Right lobe of liver (tissue), 6 donors: ENCODE measurements at places on chromosomes 7 and 10.

DNA sequence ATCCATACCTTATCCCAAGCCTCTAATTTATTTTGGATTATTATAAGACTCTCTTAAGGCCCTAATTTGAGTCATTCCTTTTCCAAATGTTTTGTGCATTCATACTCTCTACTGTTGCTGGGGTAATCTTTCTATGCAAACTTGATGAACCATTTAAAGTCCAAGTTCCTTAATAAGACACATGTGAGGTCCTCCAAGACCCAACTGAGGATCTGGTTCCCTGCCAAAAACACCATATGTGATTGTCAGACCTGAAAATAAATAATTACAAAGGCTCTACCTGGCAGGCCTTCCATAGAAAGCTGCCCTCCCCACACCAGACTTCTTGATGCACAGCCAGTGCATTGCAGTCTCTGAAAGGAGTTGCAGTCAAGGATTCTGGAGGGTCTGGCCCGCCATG, 257.9 kb upstream of the AKR1E2 start:
- H3K27ac ChIP-seq, result no peak overlapping the region
- H3K4me3 ChIP-seq, result no peak overlapping the region
- DNase-seq, result no peak
- no peaks in the 10 kb centered on the region for H3K4me1 ChIP-seq
- no peaks in the 10 kb centered on the region for H3K27me3 ChIP-seq

GRCh38 chr7:107530751-107531150, 33.0 kb downstream of the COG5 start:
- no peaks in the 10 kb centered on the region for H3K27me3 ChIP-seq
- H3K4me1 ChIP-seq, result no peaks in the 10 kb centered on the region
- no peaks in the 10 kb centered on the region for H3K36me3 ChIP-seq
- H3K4me3 ChIP-seq, result no peak overlapping the region
- no peak overlapping the region for H3K27ac ChIP-seq

DNA sequence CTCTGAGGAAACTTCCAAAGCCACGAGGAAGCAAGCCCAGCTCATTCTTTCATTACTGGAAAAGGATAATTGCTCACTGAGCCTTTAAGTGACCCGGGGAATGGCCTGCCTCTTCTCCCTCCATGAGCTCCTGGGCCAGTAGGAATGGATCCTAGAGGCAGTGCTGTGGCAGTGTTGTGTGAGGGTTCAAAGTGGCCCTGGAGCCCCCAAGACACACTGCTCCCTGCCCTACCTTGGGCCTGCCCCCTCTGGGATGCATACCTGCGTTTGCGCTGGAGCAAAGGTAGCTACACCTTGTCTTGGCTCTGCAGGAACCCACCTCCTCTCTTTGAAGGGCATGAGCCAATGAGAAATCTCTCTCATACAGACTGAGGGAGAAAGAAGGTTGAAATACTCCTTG, 115.8 kb upstream of the ANLN start:
- H3K27me3 ChIP-seq, result no peaks in the 10 kb centered on the region
- DNase-seq, result no peak
- H3K4me1 ChIP-seq, result peaks cover 25% of the 10 kb centered on the region
- no peak overlapping the region for H3K4me3 ChIP-seq

DNA sequence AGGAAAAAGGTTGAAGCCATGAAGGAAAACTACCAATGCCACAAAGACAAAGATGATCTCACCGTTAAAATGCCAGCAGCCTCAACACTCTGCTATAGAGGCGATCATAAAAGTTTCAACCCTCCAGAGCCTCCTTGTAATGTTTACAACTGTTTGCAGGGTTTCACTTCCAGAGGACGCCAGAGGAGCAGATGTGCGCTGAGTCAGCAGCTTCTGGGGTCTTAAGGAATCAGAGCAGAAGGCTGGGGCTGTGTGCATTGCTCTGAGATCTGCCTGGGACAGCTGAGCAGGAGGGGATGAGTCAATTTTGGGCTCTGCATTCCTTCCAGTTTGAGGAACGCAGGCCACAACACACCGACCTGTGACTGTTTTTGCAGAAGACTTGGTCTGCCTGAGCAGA, 98.3 kb downstream of the TMEM130 start:
- no peak overlapping the region for H3K4me3 ChIP-seq
- no peaks in the 10 kb centered on the region for H3K27me3 ChIP-seq
- no peaks in the 10 kb centered on the region for H3K36me3 ChIP-seq

GRCh38 chr7:157355784-157356511, 19.1 kb downstream of the DNAJB6 start:
- H3K27me3 ChIP-seq, result no peaks in the 10 kb centered on the region
- no peak overlapping the region for H3K27ac ChIP-seq
- H3K4me3 ChIP-seq, result no peak overlapping the region
- H3K36me3 ChIP-seq, result no peaks in the 10 kb centered on the region
- H3K4me1 ChIP-seq, result no peaks in the 10 kb centered on the region

DNA sequence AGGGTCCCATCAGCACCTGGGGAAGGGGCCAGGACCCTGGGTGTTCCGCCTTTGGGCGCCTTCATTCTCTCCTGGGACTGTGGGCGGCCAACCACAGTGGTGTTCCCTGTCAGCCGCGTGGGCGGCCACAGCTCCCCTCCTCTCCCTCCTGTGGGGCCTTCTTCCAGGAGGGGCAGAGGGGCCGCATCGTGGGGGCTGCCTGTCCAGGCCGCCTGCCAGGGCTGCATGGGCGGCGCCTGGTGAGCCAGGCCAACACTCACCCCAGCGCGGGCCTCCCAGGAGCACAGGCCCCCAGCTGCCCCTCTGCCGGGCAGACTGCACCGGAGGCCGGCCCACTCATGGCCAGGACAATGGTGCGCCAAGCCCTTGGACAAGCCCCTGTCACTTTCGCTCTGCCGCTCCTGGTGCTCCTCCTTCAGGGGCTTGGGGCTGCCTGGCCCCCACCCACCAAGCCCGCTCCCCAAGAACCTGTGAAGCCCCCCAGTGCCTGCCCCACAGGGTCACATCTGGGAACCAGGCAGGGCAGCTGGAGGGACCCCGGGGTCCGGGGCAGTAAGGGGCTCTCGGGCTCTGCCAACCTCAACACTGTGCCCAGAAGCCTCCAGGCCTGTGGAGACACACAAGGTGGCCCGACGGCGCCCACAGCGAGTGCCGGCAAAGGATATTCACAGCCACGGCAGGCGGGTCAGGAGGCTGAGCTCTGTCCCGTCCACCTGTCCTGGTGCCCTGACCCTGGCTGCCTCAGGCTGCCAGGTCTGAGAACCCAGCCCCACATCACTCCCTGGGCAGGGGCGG, 42.8 kb downstream of the AP5Z1 start:
- no peaks in the 10 kb centered on the region for H3K36me3 ChIP-seq
- no peak overlapping the region for H3K4me3 ChIP-seq
- H3K4me1 ChIP-seq, result no peaks in the 10 kb centered on the region
- no peaks in the 10 kb centered on the region for H3K27me3 ChIP-seq
- no peak overlapping the region for H3K27ac ChIP-seq

DNA sequence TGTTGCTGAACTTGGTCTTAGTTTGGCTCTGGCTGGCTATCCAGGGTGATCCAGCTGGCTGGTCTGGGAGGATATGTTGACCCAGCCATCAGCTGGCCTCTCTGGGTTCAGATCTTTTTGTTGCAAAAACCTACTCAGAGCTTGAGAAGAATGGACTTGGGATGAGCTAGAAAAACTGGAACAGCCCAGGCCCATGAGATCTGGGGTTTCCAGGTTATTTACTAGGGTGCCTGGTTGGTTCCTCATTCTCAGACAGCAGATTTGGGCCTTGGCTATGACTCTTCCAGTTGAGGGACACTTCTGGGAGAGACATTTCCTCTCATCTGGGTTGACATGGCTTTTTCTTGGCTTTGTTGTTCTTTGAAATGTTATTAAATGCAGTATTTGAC, 116.6 kb downstream of the ADCY1 start:
- no peaks in the 10 kb centered on the region for H3K27me3 ChIP-seq
- no peak for DNase-seq
- H3K4me1 ChIP-seq, result no peaks in the 10 kb centered on the region
- H3K36me3 ChIP-seq, result no peaks in the 10 kb centered on the region
- peak overlapping the region; percentile 58 for H3K4me3 ChIP-seq

GRCh38 chr10:79586933-79587332, 23.8 kb upstream of the SFTPA1 start:
- no peak overlapping the region for H3K27ac ChIP-seq
- no peak overlapping the region for H3K4me3 ChIP-seq
- no peak for DNase-seq

- no peak overlapping the region for H3K4me3 ChIP-seq
- H3K36me3 ChIP-seq, result no peaks in the 10 kb centered on the region
- no peak for DNase-seq
- H3K4me1 ChIP-seq, result no peaks in the 10 kb centered on the region
Measured at GRCh38 chr7:119175911-119176627, 951.6 kb downstream of the ANKRD7 start.

DNA sequence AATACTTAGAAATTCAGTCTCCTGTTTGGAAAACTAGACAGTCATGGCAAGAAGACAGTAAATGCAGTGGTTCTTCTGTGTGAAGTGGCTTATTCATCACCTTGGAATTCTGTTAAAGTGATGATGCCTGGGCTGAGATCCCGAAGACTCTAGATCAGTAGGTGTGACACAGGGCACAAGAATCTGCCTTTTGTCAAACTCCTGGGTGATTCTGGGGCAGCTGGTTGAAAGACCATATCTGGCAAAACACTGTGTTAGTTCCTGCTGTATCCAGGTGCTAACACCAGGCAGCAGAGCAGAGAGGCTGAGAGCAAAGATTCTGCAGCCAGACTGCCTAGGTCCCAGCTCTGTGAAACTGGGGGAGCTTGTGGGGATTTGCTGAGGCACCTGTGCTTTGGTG, 26.5 kb downstream of the MRC1 start:
- H3K4me1 ChIP-seq, result no peaks in the 10 kb centered on the region
- no peaks in the 10 kb centered on the region for H3K27me3 ChIP-seq
- DNase-seq, result no peak
- no peaks in the 10 kb centered on the region for H3K36me3 ChIP-seq
- H3K4me3 ChIP-seq, result no peak overlapping the region
- H3K27ac ChIP-seq, result no peak overlapping the region

- H3K27ac ChIP-seq, result no peak overlapping the region
- DNase-seq, result no peak
- no peak overlapping the region for H3K4me3 ChIP-seq
- no peaks in the 10 kb centered on the region for H3K36me3 ChIP-seq
- H3K27me3 ChIP-seq, result no peaks in the 10 kb centered on the region
- H3K4me1 ChIP-seq, result no peaks in the 10 kb centered on the region
Measured at GRCh38 chr7:32506266-32507054, 11.2 kb downstream of the AVL9 start.

GRCh38 chr10:63703113-63703670, 182.0 kb downstream of the REEP3 start:
- peak overlapping the region; percentile 20 for H3K27ac ChIP-seq
- H3K36me3 ChIP-seq, result no peaks in the 10 kb centered on the region
- no peaks in the 10 kb centered on the region for H3K27me3 ChIP-seq
- no peak for DNase-seq

- H3K27me3 ChIP-seq, result no peaks in the 10 kb centered on the region
- H3K4me1 ChIP-seq, result no peaks in the 10 kb centered on the region
- H3K4me3 ChIP-seq, result no peak overlapping the region
- H3K27ac ChIP-seq, result no peak overlapping the region
Measured at GRCh38 chr7:132207211-132207610, 369.1 kb downstream of the PLXNA4 start.

DNA sequence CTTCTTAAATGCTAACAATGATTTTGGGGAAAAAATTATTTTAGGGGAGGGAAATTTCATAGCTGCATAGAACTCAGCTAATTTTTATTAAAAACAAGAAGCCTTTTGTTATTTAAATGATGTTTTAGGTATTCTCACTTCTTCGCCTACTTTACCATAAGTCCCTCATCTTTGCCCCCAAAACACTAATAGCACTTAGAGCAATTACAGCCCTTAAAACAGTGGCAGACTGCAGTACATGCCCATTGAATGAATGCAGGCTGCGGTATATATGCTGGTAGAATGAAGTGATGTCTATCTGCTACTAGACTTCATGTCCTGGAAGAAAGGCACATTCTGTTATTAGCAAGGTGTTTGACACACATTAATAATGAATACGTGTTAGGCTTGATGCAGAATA, 2.9 kb upstream of the SPAG6 start:
- DNase-seq, result no peak
- peaks cover 3% of the 10 kb centered on the region for H3K4me1 ChIP-seq
- peaks cover 22% of the 10 kb centered on the region for H3K27me3 ChIP-seq
- H3K4me3 ChIP-seq, result no peak overlapping the region

- no peaks in the 10 kb centered on the region for H3K36me3 ChIP-seq
- no peaks in the 10 kb centered on the region for H3K27me3 ChIP-seq
- H3K4me3 ChIP-seq, result no peak overlapping the region
Measured at GRCh38 chr7:69422574-69422985, 175.7 kb upstream of the AUTS2 start.

GRCh38 chr10:101686133-101686925, 8.6 kb downstream of the FBXW4 start:
- no peaks in the 10 kb centered on the region for H3K36me3 ChIP-seq
- no peak overlapping the region for H3K4me3 ChIP-seq
- DNase-seq, result no peak
- peaks cover 22% of the 10 kb centered on the region for H3K4me1 ChIP-seq
- H3K27me3 ChIP-seq, result no peaks in the 10 kb centered on the region
- H3K27ac ChIP-seq, result no peak overlapping the region

DNA sequence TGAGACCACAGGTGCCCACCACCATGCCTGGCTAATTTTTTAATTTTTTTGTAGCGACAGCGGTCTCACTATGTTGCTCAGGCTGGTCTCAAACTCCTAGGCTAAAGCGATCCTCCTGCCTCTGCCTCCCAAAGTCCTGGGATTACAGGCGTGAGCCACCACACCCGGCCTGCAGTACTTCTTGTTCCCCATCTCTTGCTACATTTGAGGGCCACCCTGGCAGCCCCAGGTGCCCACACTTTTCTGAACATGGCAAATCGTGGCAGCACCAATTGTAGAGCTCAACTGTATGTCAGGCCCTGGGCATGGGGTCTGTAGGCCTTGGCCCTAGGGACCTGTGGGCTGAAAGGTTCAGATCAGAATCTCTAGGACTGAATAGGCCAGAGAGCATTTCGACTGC, 25.1 kb upstream of the LIMK1 start:
- no peak for DNase-seq
- H3K27ac ChIP-seq, result no peak overlapping the region
- no peak overlapping the region for H3K4me3 ChIP-seq
- H3K36me3 ChIP-seq, result no peaks in the 10 kb centered on the region

DNA sequence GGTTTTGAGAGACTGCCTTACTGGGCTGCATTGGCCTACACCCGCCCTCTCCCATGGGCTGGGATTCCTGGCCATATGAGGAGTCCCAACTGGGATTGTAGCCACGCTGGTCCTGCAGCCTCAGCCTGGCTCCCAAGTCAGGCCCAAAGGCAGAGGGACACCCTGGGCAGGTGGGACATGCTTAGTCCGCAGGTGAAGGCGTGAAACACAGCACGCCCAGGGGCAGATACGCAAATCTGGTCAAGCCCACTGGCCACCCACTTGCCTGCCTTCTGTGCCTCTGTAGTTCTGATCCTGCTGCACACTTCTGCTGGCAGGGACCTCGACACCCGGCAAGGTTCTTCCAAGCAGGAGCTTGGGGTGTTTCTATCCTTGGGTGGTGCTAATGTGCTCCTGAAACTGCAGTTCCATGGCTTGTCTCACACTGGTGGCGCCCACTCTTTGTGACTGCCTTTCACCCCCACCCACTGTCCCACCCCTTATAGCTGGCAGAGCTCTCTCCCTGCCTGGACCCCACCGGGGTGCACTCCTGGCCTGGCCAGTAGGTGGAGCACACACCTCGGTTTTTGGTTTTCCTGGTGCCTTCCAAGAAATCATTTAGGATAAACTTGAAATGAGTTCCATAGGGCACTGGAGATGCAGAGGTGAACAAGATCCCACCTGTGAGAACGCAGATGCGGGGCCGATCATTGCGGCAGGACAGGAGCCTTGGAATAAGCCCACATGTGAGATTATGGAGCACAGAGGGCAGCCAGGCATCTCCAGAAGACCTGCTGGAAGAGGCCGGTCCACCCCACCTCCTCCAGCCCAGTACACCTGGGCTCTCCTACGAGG, 47.9 kb downstream of the MKI67 start:
- DNase-seq, result peak; percentile 47
- H3K4me3 ChIP-seq, result no peak overlapping the region
- no peaks in the 10 kb centered on the region for H3K36me3 ChIP-seq
- no peak overlapping the region for H3K27ac ChIP-seq
- no peaks in the 10 kb centered on the region for H3K4me1 ChIP-seq
- H3K27me3 ChIP-seq, result peaks cover 8% of the 10 kb centered on the region
